ENCODE measurements at places on chromosomes 7 and 10. TPM values are rescaled to one million over a fixed set of nuclear protein-coding genes. Genes with fewer than 3 reads are reported as not detected.

The LAMB1 gene
- 152 TPM for total RNA-seq

The TUBAL3 gene
- total RNA-seq: not detected

The UBE2H gene
- total RNA-seq: 68.5 TPM

The HOXA4 gene
- 0.98 TPM for total RNA-seq

The SNCG gene
- 36.6 TPM for total RNA-seq

The PRLHR gene
- total RNA-seq: 23.1 TPM

The OR2A1 gene
- 0.25 TPM for total RNA-seq

The GCK gene
- total RNA-seq: 1.7 TPM

The FBXL15 gene
- total RNA-seq: 27.7 TPM

The TEX36 gene
- not detected for total RNA-seq

The SKIDA1 gene
- 2.7 TPM for total RNA-seq

The TAS2R38 gene
- total RNA-seq: not detected

The WNT8B gene
- not detected for total RNA-seq

The HABP2 gene
- total RNA-seq: not detected

The POLL gene
- total RNA-seq: 21.1 TPM

The CFAP69 gene
- total RNA-seq: 2.7 TPM

The GGCT gene
- total RNA-seq: 21.6 TPM

The COL13A1 gene
- not detected for total RNA-seq

The DRGX gene
- total RNA-seq: not detected

The C10orf62 gene
- total RNA-seq: not detected

The FBXO24 gene
- 0.98 TPM for total RNA-seq

The IFIT3 gene
- total RNA-seq: 6.1 TPM

The SPAM1 gene
- not detected for total RNA-seq

The MYOF gene
- 107 TPM for total RNA-seq

The AKR1D1 gene
- not detected for total RNA-seq

The GNAT3 gene
- not detected for total RNA-seq

The NUTM2E gene
- total RNA-seq: not detected
